ENCODE measurements at places on chromosomes 13 and 19. TPM values are rescaled to one million over a fixed set of nuclear protein-coding genes. Genes with fewer than 3 reads are reported as not detected.

POGLUT2 gene
- 15.7 TPM for total RNA-seq

NTN5 gene
- total RNA-seq = 0.07 TPM

GRCh38 chr19:14694641-14695266 lies 4.9 kb downstream of the ZNF333 start:
- DNase-seq = no peak

- DNase-seq = no peak
These were observed 475 bp downstream of the MRPL57 start for GRCh38 chr13:21176982-21177284.

GRCh38 chr13:51453207-51453958 lies 547 bp upstream of the INTS6 start:
- DNase-seq = no peak

DNA sequence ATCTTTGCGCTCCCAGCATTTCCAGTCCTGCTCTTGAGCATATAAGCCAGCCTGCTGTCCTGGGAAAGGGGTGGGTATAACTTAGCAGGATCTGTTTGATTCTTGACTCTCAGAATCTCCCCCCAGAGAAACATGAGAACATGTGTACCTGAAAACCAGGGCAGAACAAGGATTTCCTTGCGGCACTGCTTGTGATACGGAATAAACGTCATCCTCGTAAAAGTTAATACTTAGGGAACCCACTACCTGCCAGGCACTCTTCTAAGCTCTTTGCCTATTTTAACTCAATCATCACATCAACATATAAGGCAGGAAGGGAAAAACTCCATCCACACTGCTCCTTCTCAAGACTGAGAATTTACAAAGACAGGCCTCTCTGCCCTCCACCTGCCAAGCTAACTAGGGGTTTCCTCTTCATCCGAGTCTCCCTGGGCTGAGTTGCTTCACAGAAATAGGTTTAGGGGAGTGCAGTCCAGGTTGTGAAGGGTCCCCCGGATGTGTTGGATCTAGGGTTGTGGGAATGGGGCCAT lies 1.1 kb downstream of the ZNF653 start:
- no peak for DNase-seq

GRCh38 chr13:83815598-83815997 lies 66.7 kb downstream of the SLITRK1 start:
- DNase-seq = no peak

GRCh38 chr13:44938854-44939253 lies 50.4 kb downstream of the NUFIP1 start:
- no peak for DNase-seq

DNA sequence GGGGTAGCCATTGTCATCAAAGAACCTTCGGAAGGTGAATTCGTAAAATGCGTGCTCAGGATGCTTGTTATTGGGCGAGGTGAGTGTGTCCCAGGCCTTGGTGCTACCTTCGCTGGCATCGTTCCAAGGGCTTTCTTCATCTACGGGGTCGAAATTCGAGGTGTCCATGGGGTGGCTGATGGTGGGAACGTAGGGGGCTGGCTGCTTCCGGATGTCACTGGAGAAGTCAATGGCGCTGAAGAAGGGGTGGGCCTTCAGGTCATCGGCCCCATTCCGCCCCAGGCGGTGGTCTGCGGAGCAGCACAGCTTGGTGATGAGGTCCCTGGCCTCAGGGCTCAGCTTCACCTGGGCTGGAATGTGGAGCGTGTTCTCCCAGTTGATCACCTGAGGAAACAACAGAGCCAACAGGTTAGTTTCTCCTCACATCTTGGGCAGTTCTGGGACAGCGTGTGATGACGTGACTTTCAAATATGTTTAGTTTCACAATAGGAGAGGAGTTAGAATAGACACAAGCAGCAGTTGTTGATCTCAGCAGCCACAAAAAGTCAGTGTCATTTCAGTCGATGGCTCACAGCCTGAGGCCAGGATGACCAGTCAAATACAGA lies 72.5 kb upstream of the XPO4 start:
- DNase-seq = no peak

DNA sequence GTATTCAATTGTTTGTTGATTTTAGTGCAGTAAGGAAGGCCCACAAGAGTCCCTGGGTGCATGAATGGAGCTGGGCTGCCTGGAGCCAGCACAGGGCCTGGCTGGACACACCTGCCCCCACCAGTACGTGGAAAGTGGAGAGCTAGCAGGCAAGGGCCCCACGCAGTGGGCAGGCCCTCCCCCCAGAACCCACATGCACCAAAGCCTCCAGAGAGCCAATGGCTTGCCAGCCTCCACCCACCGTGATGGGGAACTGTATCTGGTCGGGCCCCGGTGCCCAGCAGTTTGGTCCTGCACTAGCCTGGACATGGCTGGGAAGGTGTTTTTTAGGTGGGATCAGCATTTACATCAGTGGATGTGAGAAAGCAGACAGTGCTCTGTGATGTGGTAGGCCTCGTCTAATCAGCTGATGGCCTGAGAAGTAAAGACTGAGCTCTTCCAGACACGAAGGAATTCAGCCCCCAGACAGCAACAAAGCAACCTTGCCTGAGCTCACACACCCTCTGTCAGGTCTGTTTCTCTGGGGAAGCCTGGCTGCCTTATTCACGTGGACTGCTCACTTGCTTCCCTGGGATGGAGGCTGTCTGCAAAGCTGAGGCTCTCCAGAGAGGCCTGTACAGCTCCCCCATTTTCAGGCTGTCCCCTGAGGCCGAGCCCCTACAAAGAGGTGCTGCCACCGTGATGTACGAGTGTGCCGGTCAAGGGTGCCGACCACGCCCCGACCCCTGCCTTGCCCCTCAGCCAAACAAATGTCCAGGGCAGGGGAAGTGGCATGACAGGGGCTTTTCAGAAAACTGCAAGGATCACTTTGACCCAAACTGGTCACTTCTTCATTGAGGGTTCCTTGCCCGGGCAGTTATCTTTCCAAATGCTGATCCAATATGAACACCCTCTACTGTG lies 27.5 kb downstream of the RAB20 start:
- no peak for DNase-seq

- DNase-seq = no peak
These were observed 99.5 kb upstream of the SPATA13 start for GRCh38 chr13:24060993-24061392.

GRCh38 chr19:6199240-6199994 lies 64.0 kb downstream of the ACSBG2 start:
- DNase-seq = peak; percentile 99

Data from cardiac muscle cell (in vitro differentiated cells and primary cell).